ENCODE measurements at places on chromosomes 2 and 18. TPM values are rescaled to one million over a fixed set of nuclear protein-coding genes. Genes with fewer than 3 reads are reported as not detected.

LRRTM4 gene
- not detected for total RNA-seq

UGT1A8 gene
- total RNA-seq = not detected

DNA sequence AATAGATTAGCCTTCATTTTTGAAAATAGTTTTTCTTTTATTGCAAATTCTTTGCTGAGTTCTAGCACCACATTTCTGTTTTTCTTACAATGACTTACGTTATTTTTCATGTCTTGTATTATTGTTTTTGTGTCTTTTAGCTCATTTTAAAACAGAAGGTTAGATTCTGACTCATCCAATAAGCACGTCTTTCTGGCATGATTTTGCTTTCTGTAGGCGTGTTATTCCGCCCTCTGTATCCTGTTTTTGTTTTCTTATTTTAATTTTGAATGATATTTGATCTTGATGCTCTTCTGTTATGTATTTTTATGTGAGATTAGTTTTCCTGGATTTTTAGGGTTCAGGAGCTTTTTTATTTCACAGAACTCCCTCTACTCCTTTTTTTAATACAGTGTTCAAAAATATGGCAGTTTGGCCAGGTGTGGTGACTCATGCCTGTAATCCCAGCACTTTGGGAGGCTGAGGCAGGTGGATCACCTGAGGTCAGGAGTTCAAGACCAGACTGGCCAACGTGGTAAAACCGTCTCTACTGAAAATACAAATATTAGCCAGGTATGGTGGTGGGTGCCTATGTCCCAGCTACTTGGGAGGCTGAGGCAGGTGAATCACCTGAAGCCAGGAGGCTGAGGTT lies 145.0 kb downstream of the CLIP4 start:
- no peak for DNase-seq

DNA sequence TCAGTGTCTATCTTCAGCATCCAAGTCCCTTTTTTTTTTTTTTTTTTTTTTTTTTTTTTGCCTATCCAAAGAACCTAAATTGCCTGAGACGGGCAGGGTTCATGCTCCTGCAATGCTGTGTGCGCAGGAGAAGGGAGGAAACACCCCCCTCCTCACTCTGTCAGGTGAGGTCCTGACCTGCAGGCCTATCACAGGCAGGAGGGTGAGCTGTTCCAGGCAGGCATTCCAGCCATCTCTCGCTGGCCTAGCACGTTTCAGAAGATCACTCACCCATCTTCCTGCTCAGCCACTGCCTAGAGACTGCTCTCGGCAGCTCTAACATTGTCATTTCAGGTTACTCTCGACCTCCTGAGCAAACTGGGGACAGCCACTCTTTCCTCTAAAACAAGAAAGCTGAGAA lies 48.4 kb upstream of the LAPTM4A start:
- no peak for DNase-seq

All from right atrium auricular region (tissue), 2 donors.